ENCODE measurements at places on chromosomes 12 and 14.

- DNase-seq: no peak
Observed at GRCh38 chr12:57579011-57579410, 12.0 kb upstream of the PIP4K2C start.

DNA sequence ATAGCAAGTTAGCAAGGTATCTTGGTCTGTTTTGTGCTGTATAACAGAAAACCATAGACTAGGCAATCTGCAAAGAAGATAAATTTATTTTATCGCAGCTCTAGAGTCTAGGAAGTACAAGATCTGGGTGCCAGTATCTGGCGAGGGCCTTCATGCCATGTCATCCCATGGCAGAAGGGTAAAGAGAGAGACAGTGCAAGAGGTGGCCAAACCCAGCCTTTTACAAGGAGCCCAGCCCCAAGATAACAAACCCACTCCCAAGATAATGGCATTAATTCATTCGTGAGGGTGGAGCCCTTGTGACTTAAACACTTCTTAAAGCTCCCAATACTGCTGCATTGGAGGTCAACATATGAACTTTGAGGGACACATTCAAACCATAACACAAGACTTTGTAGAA lies 16.9 kb downstream of the RPS29 start:
- no peak for DNase-seq

GRCh38 chr12:3958534-3958933 lies 85.3 kb upstream of the PARP11 start:
- no peak for DNase-seq

DNA sequence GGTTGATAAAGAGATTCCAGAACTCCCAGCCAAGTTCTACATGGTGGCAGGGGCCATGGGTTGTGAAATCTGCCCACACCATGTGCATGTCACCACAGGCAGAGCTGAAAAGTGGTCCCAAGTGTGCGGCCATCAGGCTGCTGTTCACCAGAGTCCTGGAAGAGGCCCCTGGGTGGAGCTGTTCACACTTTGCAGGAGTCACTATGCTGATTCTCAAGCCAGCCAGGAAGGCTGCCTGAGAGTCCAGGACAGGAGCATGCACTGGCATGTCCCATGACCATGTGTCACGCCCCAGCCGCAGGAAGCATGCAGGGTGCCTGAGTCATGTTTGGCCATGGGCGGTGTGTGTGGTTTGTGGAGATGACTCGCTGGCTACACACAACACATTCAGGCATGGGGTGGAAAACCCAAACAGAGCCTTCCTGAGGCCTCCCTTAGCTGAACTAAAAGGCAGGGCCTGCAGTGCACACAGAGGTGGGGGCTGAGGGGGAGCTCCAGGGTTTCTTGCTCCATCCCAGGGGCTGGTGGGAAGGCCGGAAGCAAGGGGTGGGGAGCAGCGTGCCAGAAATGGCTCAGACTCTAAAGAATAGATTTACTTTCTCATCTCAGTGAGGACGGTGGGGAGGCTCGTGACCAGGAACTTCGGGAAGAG lies 19.4 kb downstream of the ABCB9 start:
- peak; percentile 52 for DNase-seq

- no peak for DNase-seq
Observed at GRCh38 chr12:10940389-10940788, 1.3 kb upstream of the TAS2R14 start.

GRCh38 chr12:119994892-119995658 lies 6.0 kb downstream of the BICDL1 start:
- DNase-seq: no peak

DNA sequence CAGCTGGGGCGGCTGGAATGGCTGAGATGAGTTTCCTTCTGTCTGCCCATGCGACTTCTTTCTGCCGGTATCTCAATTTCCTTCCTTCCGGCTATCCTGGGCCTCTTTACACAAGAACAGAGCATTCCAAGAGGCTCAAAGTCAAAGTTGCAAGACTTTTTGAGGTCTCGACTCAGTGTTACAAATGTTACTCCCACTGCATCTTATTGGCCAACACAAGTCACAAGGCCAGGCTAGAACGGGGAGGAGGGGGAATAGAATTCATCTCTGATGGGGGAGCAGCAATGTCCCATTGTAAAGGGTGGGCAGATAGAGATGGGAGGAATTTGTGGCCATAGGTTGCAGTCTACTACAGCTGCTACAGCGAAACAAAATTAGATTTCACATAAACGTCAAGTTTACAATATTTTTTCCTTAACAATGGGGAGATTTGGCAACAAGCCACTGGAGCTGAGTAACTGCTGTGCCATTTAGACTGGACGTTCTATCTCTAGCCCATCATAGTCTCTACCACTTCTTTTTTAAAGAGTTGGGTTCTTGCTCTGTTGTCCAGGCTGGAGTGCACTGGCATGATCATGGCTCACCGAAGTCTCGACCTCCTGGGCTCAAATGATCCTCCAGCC lies 9.5 kb upstream of the NYNRIN start:
- no peak for DNase-seq

DNA sequence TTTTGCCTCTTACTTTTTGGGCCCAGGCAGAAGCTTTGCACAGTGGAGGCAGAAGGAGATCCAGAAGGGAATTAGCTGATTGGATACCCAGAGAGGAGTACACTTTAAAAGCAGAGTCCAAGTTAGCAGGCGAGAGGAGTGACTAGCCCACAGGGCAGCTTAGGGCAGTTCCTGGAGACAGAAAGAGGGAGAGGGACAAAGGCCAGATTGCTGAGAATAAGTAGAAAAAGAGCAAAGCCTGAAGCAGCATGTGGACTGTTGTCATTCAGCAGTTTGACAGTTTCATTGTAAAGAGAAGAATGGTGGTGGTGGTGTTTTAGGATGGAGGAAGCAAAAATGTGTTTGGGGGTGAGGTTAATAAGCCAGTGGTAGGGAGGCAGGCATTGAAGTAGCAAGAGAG lies 95.1 kb downstream of the PELI2 start:
- no peak for DNase-seq

GRCh38 chr14:96987086-96987474 lies 189.9 kb downstream of the VRK1 start:
- no peak for DNase-seq

- DNase-seq: no peak
Observed at GRCh38 chr14:59398841-59399240, 66.3 kb downstream of the GPR135 start.

GRCh38 chr12:116542345-116542956 lies 16.7 kb upstream of the MAP1LC3B2 start:
- DNase-seq: no peak

- DNase-seq: no peak
Observed at GRCh38 chr12:109582636-109583035, 9.0 kb downstream of the MVK start.

GRCh38 chr14:92866181-92866752 lies 56.7 kb upstream of the CHGA start:
- DNase-seq: no peak

DNA sequence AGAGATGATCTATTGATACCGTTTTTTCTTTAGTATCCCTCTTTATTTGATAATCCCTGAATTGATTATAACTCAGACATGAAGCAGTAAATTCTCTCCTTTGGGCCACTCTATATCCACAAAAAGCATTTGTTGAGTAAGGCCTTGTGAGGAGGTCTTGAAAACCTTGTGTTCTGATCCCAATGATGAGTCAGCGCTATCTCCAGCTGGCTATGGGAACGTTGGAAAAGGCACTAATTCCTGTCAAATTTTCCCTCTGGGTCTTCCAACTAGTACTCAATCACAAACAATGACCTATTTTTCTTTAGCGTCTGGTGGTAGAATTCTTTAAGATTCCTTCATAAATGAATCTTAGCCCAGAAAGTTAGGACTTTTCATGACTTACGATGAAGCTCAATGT lies 168.4 kb upstream of the LRIG3 start:
- DNase-seq: no peak

DNA sequence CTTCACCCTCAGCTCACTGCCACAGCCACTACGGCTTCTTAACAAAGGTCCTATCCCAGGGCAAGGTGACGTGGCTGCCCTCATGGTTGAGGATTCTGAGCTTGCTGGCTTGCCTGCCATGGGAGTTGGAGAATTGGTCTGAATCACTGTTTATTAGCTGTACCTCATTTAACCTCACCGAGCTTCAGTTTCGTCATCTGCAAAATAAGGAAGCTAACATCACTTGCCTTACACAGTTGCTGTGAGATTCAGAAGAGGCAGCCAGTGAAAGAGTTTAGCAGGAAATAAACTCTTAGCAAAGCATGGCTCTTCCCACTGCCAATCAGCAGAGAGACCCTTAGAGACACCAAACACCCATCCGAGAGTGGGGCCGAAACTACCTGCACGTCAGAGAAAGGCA lies 90.1 kb upstream of the KCNA1 start:
- DNase-seq: no peak

DNA sequence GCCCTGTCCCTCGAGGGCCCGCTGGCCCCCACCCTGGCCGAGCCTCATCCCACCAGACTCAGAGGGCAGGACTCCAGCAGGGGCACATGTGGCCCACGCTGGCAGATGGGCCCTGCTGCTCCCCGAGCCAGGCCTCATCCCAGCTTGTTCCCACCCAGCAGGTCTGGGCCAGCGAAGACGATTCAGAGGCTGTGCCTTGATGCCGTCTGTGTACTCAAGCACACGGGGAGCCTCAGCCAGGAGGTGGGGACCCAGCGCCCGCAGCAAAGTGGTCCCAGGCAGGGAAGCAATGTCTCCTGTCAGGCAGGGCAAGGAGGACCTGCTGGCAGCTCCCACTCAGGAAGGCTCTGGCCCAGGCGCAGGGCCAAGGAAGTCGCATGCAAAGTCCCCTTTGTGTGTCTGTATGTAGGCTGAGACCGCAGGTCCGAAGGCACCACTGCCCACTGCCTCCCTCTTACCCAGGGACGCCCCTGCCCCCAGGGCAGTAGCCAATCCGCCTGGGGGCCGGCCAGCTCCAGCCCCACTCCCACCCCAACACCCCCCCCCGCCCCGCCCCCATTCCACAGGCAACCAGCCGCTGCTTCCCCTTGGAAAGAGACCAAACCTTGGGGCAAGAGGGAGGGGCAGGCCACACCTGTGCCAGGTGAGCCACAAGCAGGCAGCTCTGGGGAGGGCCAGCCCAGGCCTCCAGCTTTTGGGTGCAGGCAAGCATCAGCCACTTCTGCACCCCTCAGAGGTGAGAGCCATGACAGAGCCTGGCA lies 9.4 kb downstream of the DEGS2 start:
- DNase-seq: no peak

GRCh38 chr12:123490089-123490488 lies 32.1 kb downstream of the SNRNP35 start:
- no peak for DNase-seq

- DNase-seq: no peak
Observed at GRCh38 chr14:20612403-20612802, 21.2 kb upstream of the RNASE12 start.

DNA sequence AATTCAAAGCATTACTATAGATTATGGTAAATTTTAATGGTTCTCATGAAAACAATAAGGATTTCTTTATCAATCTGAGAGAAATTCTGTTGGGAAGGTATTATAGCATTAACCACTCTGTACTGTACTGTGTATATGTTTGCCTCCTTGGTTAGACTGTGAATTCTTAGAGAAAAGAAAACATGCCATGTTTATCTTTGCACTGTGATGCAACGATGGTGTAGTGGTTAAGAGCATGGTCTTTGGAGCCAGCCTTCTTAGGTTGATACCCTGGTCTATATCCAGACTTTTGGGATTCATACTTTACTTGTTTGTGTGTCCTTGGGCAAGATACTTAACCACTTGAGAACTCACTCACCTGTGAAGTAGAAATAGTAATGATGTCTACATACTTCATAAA lies 32.2 kb upstream of the NUBPL start:
- DNase-seq: no peak

DNA sequence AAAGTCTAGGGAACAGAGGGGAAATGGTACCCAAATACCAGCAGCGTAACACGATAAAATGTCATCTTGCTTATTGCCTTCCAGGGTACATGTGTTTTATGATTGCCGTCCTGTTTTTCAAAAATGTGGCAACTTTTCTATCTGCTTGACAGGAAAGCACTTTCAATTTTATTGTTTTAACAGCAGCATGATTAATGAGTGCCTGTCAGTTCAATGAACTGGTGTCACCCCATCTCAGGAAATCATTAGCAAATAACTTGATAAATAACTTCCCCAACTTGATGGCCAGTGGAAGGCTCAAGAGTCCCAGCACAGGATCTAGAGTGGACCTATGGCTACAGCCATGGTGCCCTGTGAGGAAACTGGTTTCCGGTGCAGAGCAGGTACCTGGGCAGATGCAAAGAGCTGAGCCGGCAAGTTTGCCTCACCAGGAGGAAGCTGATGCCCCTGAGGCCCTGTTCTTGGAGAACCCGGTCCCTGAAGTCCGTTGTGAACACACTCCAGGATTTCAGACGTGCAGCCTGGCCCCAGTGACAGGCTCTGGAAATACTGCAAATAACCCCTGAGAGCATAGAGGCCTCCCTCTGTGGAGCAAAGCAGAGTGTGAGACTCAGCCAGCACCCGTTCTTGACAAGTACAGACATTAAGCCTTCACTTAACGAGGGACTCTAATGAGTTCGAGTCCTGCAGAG lies 173.5 kb upstream of the SFSWAP start:
- no peak for DNase-seq

- DNase-seq: peak; percentile 23
Observed at GRCh38 chr14:52067873-52068614, 815 bp downstream of the NID2 start.

GRCh38 chr12:132522592-132523380 lies 32.8 kb downstream of the FBRSL1 start:
- DNase-seq: no peak

GRCh38 chr12:4006743-4007142 lies 133.5 kb upstream of the PARP11 start:
- DNase-seq: no peak

DNA sequence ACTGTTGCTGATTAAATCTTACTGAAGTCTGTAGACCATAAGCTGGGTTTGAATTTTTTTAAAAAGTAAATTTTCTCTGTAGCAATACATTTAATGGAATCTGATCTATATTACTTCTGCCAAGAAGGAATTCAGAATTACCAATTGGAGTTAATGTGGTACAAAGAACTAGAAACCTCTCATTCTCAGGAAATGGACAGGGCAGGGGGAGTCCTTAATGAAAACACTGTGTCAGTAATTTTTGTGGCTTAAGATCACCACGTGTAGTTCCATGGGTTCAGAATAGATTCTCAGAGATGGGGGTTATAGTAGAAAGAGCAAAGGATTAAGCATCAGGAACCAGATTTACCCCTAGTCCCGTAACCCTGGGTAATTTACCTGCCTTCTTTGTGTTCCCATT lies 30.3 kb downstream of the FBXL14 start:
- DNase-seq: no peak

- no peak for DNase-seq
Observed at GRCh38 chr14:49982501-49982951, 89.6 kb downstream of the ARF6 start.

GRCh38 chr12:1830981-1831963 lies 10.9 kb downstream of the LRTM2 start:
- DNase-seq: no peak

DNA sequence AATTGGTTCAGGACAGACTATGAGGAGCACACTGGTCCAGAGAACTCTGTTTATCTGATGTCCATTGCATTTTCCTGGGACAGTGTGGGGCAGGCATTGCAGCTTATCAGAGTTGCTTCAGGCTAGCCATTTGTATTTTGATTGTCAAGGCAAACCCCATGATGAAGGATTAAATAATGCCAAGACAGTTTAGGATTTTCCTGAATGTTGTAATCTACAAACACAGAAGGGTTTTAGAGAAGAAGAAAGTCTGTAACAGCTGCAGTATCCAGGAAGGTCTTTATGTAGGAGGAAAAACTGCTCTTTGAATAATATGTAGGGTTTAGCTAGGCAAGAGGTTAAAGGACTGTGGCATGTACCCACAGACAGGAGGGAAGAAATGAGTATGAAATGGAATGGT lies 32.2 kb upstream of the UNC79 start:
- no peak for DNase-seq

GRCh38 chr12:65511912-65512311 lies 233.4 kb downstream of the MSRB3 start:
- DNase-seq: no peak

All from activated B cell treated with CpG ODN at 0.5 μM for 24 hours (primary cell).